ENCODE measurements at places on chromosomes 7 and 10. TPM values are rescaled to one million over a fixed set of nuclear protein-coding genes. Genes with fewer than 3 reads are reported as not detected.

IRF5 gene
- 1.6 TPM for total RNA-seq

VWA2 gene
- not detected for total RNA-seq

PPP1R17 gene
- total RNA-seq = not detected

FAM25A gene
- total RNA-seq = not detected

WNT8B gene
- not detected for total RNA-seq

BAIAP2L1 gene
- 1.9 TPM for total RNA-seq

ZNF25 gene
- 18.9 TPM for total RNA-seq

CPED1 gene
- 48.7 TPM for total RNA-seq

C7orf57 gene
- total RNA-seq = not detected

COPG2 gene
- total RNA-seq = 19.7 TPM

KLF14 gene
- total RNA-seq = not detected

TSPAN15 gene
- 6.9 TPM for total RNA-seq

RSU1 gene
- 45.6 TPM for total RNA-seq

NPC1L1 gene
- 0.19 TPM for total RNA-seq

NUDT13 gene
- 2.4 TPM for total RNA-seq

ANKRD26 gene
- total RNA-seq = 9.1 TPM

ATOH7 gene
- not detected for total RNA-seq

MMD2 gene
- not detected for total RNA-seq

TUBB8 gene
- total RNA-seq = not detected

CREB5 gene
- total RNA-seq = 43.1 TPM

EGFR gene
- total RNA-seq = 7.6 TPM

GPR141 gene
- total RNA-seq = 0.40 TPM

PIK3CG gene
- 1.7 TPM for total RNA-seq

CCDC3 gene
- total RNA-seq = 6.4 TPM

ECHS1 gene
- total RNA-seq = 152 TPM

GRK5 gene
- total RNA-seq = 17.6 TPM

ATP6V0A4 gene
- not detected for total RNA-seq

HSPA12A gene
- 8.1 TPM for total RNA-seq

LRIT1 gene
- total RNA-seq = not detected

ZNF107 gene
- 1.9 TPM for total RNA-seq

ZNF394 gene
- 14.9 TPM for total RNA-seq

CFAP69 gene
- total RNA-seq = 3.6 TPM

TUBAL3 gene
- total RNA-seq = 0.40 TPM

PRTFDC1 gene
- 5.0 TPM for total RNA-seq

ANKRD61 gene
- total RNA-seq = not detected

AOAH gene
- total RNA-seq = 1.6 TPM

EEPD1 gene
- total RNA-seq = 6.6 TPM

All from cardiac septum (tissue), 1 donor.